ENCODE measurements at places on chromosomes 4 and X.

DNA sequence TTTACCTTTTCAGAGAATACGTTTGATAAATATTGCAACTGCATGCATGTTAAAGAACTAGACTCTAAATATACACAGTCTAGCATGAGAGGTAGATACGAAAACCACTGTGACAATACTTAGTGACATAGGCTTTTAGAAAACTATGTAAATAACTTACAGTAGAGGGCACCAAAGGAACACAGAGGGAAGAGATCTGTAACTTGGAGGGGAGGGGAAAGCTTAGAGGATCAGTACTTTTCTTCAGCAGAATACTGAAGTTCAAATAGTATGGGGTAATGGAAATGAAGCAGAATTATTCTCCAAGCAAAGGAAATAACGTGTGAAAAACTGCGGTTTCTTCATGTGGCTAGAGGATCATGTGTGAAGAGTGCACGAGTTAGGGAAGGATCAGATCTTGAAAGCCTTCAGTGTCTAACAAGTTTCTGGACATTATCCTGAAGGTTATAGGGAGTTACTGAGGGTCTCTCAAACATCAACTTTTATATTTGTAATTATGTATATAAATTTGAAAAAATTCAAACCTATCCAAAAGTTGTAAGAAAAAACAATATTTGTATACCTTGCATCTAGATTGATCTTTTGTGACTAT lies 264.3 kb downstream of the NPFFR2 start:
- DNase-seq, result no peak

GRCh38 chrX:140104760-140105159 lies 139.4 kb upstream of the CXorf66 start:
- DNase-seq, result no peak

GRCh38 chrX:46662188-46662958 lies 88.8 kb downstream of the CHST7 start:
- no peak for DNase-seq

GRCh38 chrX:11097933-11098332 lies 13.2 kb upstream of the HCCS start:
- no peak for DNase-seq

DNA sequence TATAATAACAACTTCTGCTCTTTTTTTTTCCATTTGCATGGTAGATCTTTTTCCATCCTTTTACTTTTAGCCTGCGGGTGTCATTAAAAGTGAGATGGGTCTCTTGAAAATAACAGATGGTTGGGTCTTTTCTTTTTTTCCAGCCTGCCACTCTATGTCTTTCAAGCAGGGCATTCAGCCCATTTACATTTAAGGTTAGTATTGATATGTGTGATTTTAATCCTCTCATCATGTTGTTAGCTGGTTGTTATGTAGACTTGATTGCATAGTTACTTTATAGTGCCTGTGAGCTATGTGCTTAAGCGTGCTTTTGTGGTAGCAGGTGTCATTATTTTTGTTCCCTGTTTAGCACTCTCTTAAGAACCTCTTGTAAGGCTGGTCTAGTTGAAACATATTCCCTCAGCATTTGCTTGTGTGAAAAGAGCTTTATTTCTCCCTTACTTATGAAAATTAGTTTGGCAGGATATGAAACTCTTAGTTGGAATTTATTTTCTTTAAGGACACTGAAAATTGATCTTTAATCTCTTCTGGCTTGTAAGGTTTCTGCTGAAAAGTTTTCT lies 326.1 kb downstream of the SH3BGRL start:
- no peak for DNase-seq

Data from BJ (cell line).